ENCODE measurements at places on chromosomes 7 and 10.

DNA sequence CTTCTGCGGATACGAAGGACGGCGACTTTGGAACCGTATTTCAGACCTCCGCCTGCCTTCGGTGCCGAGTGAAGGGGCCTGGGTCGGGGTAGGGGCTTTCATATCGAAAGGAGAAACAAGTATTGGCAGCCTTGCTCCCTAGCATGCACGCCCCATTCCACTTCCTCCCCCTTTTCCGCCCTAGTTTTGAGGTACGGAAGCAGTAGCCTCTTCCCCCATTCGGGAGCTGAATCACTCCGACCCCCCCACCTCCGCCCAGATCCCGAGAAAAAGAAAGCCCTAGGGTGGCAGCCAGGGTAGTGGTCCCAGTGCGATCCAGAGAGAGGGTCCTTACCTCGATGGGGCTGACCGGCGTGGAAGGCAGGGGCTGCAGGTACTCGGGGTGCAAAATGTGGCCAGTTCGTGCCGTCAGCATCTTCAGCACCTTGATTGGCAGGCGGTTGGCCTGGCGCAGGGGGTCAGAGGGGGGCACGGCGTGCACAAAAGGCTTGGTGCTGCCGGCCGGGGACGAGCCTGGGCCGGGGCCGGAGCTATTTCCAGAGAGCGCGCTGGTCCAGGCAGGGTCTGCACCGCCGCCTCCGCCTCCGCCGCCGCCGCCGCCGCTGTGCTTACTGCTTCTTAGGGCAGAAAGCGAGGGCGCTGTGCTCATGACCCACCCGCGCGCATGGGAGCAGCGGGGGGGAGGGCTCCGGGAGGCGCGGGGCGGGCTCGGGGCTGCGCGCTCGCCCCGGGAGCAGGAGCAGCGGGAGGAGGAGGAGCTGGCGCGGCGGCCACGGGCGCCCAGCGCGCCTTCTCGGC is 594 bp downstream of the ZNF503 start:
- peak; percentile 39 for DNase-seq

- DNase-seq = no peak
Observed at GRCh38 chr7:25698451-25699113, 453.4 kb upstream of the NFE2L3 start.

DNA sequence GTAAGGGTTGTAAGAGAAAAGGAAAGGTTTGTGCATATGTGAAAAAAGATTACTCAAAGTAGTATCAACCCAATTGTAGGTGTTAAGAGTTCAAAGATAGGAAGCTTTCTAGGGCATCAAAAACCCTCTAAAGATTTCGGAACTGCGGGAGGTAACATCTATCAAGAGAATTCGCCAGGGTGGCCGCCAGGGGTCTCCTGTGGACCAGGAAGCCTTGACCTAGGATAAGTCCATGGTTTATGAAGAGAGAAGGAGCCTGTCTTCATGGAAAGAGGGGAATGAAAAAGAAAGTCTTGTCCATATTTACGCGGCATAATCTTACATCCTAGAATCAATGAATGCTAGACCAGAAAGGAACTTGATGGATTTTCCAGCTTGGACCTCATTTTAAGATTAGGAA is 140.7 kb upstream of the CALCR start:
- DNase-seq = no peak

DNA sequence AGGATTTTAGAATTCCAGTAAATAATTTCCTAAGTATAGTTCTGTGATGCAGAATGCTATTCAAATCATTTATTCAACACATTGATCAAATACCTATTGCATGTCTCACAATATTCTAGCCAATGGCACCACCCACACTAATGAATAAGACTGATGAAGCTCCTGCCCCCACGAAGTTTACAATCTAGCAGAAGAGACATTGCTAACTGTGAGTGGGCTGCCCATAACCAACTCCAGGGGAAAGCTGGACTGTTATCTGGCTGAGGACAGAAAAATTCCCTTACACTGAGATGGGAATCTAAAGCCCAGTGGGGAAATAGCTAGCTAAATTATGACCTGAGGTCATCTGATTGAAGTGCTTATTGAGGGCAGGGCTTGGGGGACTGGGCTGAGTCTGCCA is 128.8 kb upstream of the LYZL2 start:
- no peak for DNase-seq

GRCh38 chr10:118723466-118723865 is 31.3 kb downstream of the CACUL1 start:
- no peak for DNase-seq

DNA sequence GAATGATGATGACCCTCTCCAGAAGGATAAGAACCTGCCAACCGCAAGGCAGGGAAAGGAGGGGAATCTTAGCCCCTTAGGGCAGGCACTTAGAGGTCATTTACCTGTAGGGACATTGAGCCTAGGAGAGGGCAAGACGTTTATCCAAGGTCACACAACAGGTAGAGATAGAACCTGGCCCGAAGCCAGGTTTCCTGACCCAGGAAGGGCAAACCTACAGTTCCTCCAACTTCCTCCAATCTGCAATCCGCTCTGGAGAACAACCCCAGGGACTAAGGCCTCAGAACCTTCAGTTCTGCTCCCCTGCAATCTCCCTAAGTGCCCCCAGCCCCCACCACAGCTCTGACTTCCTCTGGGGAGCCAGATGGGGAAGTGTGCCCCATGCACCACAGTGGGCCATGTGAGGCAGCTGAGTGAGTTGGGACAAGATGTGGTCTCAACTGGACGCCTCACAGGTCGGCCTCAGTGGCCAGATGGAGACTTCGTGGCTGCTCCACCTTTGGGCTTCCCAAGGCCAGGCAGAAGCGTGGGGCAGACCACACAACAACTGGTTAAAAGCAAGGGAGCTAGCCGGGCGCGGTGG is 1.4 kb upstream of the PSAP start:
- DNase-seq = no peak

DNA sequence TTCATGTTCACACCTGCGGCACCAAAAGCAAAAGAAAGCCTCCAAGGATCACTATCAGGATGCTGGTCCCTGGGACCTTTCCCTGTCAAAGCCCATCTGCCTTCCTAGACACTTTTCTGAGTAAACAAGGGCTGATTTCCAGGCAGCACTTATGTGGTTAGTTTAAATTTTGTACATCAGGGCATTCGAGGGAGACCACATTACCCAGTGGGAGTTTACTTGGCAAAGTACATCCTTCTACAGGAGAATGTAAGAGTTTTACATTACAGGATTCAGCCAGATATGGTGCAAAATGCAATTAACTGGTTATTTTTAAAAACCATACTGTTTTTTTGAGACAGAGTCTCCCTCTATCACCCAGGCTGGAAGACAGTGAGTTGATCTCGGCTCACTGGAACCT is 132.1 kb downstream of the CSTF2T start:
- no peak for DNase-seq

DNA sequence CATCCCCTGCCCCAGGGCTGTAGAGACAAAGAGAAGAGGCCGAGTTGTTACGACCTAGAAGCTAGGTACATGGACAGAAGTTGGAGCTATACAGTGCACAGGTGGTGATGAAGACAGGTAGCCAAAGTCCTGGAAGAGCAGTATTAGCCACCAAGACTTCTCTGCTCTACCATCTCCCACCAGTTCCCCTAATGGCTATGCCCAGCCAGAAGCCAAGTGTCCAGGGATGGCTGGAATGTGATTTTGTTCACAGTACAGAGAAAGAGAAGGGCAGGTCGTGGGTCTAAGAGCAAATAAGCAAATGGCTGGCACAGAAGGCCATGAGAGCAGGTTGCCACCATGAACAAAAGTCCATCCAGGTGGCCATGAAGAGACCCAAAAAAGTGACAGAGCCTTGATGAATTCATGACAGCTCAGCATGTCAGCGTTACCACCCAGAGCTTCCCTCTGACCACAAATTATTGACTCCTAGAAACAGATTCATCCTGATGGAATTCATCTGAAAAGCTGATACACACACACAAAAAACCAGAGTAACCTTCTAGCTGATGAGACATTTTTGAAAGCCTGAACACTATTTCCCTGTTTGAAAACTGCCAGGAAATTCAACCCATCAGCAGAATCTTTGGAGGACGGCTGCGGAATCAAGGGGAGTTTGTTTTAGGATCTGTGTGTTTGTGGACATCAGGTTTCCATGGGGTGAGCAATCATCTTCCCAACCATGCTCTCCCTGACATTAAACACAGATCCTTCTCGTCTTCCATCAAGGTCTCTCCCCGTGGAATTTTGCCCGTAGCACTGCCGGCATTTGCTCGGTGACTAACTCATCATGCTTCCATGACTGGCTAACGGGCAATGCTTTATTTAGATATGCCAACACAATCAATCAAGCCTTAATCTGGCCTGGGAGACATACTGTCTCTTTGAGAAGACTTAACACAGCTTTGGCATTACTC is 906.7 kb upstream of the AUTS2 start:
- no peak for DNase-seq

Data from NCI-H1436 (cell line).